ENCODE measurements at places on chromosomes 6 and 20. TPM values are rescaled to one million over a fixed set of nuclear protein-coding genes. Genes with fewer than 3 reads are reported as not detected.

- no peaks in the 10 kb centered on the region for H3K27me3 ChIP-seq
- H3K36me3 ChIP-seq = no peaks in the 10 kb centered on the region
- H3K27ac ChIP-seq = no peak overlapping the region
- H3K4me1 ChIP-seq = peaks cover 15% of the 10 kb centered on the region
- DNase-seq = no peak
Measured at GRCh38 chr6:123201869-123202372, 205.9 kb downstream of the CLVS2 start.

- H3K27ac ChIP-seq = no peak overlapping the region
- no peaks in the 10 kb centered on the region for H3K36me3 ChIP-seq
- H3K27me3 ChIP-seq = no peaks in the 10 kb centered on the region
- no peak overlapping the region for H3K4me3 ChIP-seq
- DNase-seq = no peak
- H3K4me1 ChIP-seq = no peaks in the 10 kb centered on the region
Measured at GRCh38 chr20:52913650-52914387, 58.3 kb upstream of the TSHZ2 start.

FHL5 gene
- not detected for total RNA-seq

- DNase-seq = peak; percentile 72
- H3K4me1 ChIP-seq = peaks cover 5% of the 10 kb centered on the region
- H3K27me3 ChIP-seq = no peaks in the 10 kb centered on the region
- H3K4me3 ChIP-seq = peak overlapping the region; percentile 64
- no peaks in the 10 kb centered on the region for H3K36me3 ChIP-seq
Measured at GRCh38 chr6:27213544-27214125, 33.9 kb upstream of the PRSS16 start.

DNA sequence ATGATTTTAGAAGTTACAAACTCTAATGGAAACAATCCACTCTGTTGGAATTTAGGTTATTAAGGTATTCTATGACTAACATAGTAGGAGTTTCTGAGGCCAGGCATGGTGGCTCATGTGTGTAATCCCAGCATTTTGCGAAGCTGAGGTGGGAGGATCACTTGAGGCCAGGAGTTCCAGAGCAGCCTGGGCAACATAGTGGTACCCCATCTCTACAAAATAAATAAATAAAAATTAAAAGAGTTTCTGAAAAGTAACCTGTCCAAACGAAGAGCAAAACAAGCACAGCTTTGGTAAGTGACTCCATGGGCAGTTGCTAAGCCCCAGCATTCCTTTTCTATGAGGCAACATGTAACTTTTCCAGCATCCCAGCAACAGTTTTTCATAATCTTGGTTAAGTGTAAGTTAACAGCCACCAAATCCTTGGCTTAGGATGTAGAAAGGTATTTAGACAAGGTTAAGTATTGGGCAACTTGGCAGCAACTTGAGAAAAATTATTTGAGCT is 86.3 kb downstream of the SOX4 start:
- H3K27me3 ChIP-seq = no peaks in the 10 kb centered on the region
- H3K4me3 ChIP-seq = no peak overlapping the region
- peaks cover 24% of the 10 kb centered on the region for H3K4me1 ChIP-seq
- DNase-seq = no peak

PTK6 gene
- total RNA-seq = 0.28 TPM

GRCh38 chr20:47754946-47755652 is 30.2 kb downstream of the SULF2 start:
- H3K27ac ChIP-seq = no peak overlapping the region
- H3K4me3 ChIP-seq = no peak overlapping the region
- peaks cover 9% of the 10 kb centered on the region for H3K4me1 ChIP-seq
- no peaks in the 10 kb centered on the region for H3K27me3 ChIP-seq
- no peak for DNase-seq

LHFPL5 gene
- total RNA-seq = not detected

DNA sequence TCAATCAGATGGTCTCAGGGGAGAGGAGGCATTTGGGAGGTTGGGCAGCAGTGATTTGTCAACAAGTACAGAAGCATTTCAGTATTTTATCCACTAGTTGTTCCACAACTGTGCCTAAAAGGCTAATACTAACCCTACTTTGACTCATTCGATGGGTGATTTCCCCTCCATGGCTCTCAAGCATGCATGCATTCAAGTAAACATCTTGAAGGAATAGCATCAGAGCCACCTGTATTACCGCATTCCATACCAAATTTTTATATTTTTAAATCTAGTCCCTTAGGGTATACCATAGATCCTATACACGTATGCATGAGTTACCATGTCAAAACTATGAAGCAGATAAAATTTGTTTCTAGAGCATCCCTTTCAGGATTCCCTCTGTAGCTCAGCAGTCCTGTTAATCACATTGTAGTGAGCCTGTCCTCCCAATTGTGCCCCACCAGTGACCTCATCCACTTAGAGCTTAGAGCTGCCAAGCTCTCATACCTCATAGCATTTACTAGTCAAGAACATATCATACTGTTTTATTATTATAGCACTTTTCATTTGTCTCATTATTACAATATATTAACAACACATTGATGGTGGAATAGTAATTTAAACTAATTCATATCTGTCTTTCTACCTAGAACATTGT is 213.8 kb downstream of the LAMA2 start:
- no peaks in the 10 kb centered on the region for H3K36me3 ChIP-seq
- no peak for DNase-seq
- H3K4me1 ChIP-seq = no peaks in the 10 kb centered on the region
- no peak overlapping the region for H3K27ac ChIP-seq
- no peaks in the 10 kb centered on the region for H3K27me3 ChIP-seq
- H3K4me3 ChIP-seq = no peak overlapping the region

CCDC170 gene
- not detected for total RNA-seq

TMEM244 gene
- total RNA-seq = not detected

- H3K27ac ChIP-seq = no peak overlapping the region
- peaks cover 8% of the 10 kb centered on the region for H3K4me1 ChIP-seq
- H3K27me3 ChIP-seq = no peaks in the 10 kb centered on the region
- H3K4me3 ChIP-seq = no peak overlapping the region
- no peaks in the 10 kb centered on the region for H3K36me3 ChIP-seq
- no peak for DNase-seq
Measured at GRCh38 chr6:158654498-158654897, 4.6 kb downstream of the SYTL3 start.

NFYA gene
- total RNA-seq = 39.1 TPM

- DNase-seq = no peak
- H3K27me3 ChIP-seq = no peaks in the 10 kb centered on the region
- H3K4me3 ChIP-seq = no peak overlapping the region
- no peaks in the 10 kb centered on the region for H3K36me3 ChIP-seq
Measured at GRCh38 chr20:4065391-4065844, 50.1 kb upstream of the RNF24 start.

PLEKHG1 gene
- 1.0 TPM for total RNA-seq

CLVS2 gene
- total RNA-seq = 0.66 TPM

SLC4A11 gene
- total RNA-seq = 12.1 TPM

GRCh38 chr6:131023834-131024504 is 39.1 kb downstream of the EPB41L2 start:
- H3K36me3 ChIP-seq = no peaks in the 10 kb centered on the region
- no peaks in the 10 kb centered on the region for H3K4me1 ChIP-seq
- H3K27me3 ChIP-seq = no peaks in the 10 kb centered on the region
- no peak for DNase-seq
- no peak overlapping the region for H3K4me3 ChIP-seq

GRCh38 chr6:15744818-15745402 is 82.1 kb upstream of the DTNBP1 start:
- peak; percentile 34 for DNase-seq
- H3K27me3 ChIP-seq = no peaks in the 10 kb centered on the region
- H3K27ac ChIP-seq = no peak overlapping the region
- H3K4me3 ChIP-seq = no peak overlapping the region
- 0 out of 2 replicates have a peak, but pooled peaks cover 9% of the 10 kb centered on the region for H3K4me1 ChIP-seq

DNA sequence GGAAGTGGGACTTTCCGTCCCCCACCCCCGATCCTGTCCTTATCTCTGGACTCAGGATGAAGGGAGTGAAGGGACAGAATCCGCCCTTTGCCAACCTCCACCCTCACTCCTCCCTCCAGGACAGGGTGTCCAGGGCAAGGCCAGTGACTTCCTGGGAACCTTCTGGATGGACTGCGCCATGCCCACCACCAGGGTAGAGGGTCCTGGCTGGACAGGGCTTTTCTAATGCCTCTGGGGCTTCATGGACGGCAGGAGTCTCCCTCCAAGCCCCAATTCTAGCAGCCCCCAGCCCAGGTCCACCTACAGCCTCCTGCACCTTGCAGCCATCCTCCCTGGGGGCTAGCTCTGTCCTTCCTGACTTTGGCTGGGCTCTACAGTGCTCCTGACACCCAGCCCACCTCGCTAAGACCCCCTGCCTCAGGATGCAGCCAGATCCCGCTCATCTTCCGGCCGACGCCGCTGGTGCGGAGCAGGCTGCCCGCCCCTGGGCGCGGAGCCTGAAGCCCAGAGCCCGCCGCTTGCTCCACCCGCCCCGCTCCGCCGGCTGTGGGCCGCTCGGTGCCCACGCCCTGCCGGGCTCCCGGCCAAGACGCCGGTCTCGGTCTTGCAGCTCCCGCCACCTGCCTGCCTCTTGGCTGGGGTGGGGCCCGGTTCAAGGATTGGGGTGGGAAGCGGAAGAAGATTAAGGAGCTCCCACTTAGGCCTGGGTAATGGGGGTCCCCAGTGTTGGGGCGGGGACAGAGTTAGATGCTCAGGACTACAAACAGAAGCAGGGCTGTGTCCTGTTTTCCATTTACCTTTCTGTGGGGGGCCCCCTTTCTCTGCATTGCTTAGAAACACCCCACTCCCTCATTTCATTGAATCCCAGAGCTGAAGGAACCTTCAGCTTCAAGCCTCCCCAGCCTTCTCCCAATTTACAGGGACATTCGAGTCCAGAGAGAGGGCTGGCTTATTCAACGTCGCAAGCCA is 72.8 kb downstream of the MDGA1 start:
- H3K4me3 ChIP-seq = 0 out of 2 replicates have a peak overlapping the region, but pooled peaks have one; percentile 40
- no peaks in the 10 kb centered on the region for H3K36me3 ChIP-seq
- H3K4me1 ChIP-seq = 0 out of 2 replicates have a peak, but pooled peaks cover 8% of the 10 kb centered on the region

- DNase-seq = peak; percentile 47
- no peaks in the 10 kb centered on the region for H3K36me3 ChIP-seq
- H3K27ac ChIP-seq = no peak overlapping the region
- no peak overlapping the region for H3K4me3 ChIP-seq
- no peaks in the 10 kb centered on the region for H3K27me3 ChIP-seq
Measured at GRCh38 chr6:52571099-52571755, 5.6 kb downstream of the TRAM2 start.

FRMD1 gene
- total RNA-seq = 1.0 TPM

DNA sequence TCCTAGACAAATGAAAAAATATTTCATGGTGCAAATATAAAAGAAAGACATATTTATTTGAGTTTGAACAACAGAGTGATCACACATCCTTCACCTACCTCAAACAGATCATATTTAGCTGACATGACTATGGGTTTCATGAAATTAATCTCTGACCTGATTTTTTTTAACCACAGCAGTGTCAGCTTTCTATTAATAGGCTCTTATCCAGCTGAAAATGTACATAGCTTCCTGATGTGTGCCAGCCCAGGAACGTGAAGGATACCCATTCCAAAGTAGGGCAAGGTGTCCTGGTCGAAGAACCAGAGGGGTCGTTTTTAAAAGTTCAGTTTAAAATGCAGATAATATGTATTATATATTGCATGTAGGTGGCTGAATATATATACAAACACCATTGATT is 19.8 kb downstream of the TRDN start:
- H3K27me3 ChIP-seq = no peaks in the 10 kb centered on the region
- no peak overlapping the region for H3K27ac ChIP-seq

DNA sequence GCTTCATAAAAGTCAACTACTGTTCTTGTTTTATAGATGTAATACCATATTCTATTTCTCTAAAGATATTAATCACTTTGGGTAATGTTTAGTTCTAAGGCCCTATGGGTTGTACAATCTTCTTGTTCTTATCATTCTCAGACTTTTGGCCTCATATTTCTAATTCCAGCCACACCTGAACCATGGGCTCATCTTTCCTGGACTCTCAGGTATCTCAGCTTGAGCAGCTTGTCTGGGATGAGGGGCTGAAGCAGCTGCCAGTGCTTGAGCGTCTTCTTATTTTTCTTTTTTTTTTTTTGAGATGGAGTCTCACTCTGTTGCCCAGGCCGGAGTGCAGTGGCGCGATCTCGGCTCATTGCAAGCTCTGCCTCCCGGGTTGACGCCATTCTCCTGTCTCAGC is 150.2 kb downstream of the KIF6 start:
- DNase-seq = no peak
- no peak overlapping the region for H3K4me3 ChIP-seq
- H3K27me3 ChIP-seq = no peaks in the 10 kb centered on the region
- no peak overlapping the region for H3K27ac ChIP-seq

OPRM1 gene
- total RNA-seq = not detected

FAM217A gene
- not detected for total RNA-seq

DNA sequence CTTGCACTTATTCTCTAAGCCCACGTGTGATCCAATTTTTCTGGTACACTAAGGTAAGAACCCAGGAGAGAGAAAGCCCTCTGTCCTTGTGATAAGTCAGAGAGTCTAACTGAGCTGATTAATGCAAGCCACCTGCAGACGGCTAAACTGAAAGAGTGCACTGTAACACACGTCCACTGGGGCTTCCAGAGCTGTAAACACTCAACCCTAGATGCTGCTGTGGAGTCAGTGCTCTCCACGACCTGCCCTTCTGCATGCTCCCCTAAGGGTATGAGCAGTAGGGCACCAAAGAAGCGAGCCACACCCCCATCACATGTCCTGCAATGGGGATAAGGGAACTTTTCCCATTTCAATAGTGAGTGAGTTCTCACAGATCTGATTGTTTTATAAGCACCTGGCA is 55.7 kb downstream of the TXLNB start:
- no peaks in the 10 kb centered on the region for H3K36me3 ChIP-seq
- DNase-seq = no peak
- no peaks in the 10 kb centered on the region for H3K27me3 ChIP-seq
- no peaks in the 10 kb centered on the region for H3K4me1 ChIP-seq

DNA sequence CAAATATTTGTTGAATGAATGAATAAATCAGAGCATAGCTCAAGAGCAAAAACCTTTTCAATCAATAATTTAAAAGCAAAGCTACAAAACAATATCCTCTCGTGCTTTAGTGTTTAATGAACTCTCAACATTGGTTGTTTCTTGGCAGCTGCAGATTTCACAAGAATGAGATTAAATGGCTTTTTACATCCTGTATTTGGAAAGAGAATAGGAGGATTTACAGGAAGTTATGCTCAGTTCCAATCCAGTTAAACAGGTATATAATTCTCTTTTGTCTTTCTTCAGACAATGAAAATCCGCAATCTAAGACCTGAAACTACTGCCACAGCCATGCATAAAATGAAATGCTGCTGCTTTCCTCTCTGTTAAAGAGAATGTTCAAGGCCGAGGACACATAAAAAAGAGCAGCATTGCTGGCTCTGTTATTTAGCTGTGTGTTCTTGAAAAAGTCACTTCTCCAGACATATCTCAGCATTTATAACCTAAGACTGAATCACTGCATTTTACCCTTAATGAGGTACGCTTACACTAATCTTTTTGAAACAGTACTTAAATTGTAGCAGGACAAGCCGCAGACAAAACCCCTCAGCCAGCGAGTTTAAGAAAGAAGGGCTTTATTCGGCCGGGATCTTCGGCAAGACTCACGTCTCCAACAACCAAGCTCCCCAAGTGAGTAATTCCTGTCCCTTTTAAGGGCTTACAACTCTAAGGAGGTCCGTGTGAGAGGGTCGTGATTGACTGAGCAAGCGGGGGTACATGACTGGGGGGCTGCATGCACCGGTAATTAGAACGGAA is 3.6 kb downstream of the C6orf52 start:
- H3K4me3 ChIP-seq = no peak overlapping the region
- peak overlapping the region; percentile 86 for H3K27ac ChIP-seq
- no peaks in the 10 kb centered on the region for H3K36me3 ChIP-seq
- H3K27me3 ChIP-seq = no peaks in the 10 kb centered on the region
- peaks cover 25% of the 10 kb centered on the region for H3K4me1 ChIP-seq
